ENCODE measurements at places on chromosomes 12 and 14.

GRCh38 chr14:92938235-92938875, 15.4 kb downstream of the CHGA start:
- no peak for DNase-seq

DNA sequence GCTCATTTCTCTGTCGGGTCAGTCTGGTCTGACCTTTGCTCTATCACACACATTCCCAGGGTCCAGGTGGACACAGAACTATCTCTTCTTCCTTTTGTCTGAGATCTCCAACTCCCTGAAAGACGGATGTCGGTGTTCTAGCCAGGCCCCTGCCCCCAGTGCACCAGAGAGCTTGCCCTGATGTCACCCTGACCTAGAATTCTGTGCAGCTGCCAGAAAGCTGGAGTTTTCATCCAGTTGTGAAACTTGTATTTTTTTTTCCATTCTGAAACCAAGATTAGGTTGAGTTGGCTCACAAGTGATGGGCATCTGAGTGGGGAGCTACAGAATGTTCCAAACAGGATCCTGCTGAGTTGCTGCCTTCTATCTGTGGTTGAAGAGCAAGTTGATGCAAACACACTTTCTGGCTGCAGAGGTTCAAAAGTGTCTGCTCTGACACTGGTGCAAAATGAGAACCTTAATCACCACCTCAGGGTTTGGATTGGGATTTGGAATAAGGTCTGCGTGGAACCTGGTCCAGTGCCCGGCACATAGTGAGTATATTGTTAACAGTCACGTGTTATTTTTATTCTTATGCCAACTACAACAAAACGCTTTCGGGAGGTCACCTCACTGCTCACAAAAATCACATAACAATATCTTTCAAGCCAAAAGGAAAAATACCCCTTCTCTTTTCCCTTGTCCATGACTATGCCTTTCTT, 211.5 kb downstream of the SLC15A4 start:
- no peak for DNase-seq

- DNase-seq: no peak
Observed at GRCh38 chr12:104190641-104191176, 24.9 kb upstream of the TXNRD1 start.

DNA sequence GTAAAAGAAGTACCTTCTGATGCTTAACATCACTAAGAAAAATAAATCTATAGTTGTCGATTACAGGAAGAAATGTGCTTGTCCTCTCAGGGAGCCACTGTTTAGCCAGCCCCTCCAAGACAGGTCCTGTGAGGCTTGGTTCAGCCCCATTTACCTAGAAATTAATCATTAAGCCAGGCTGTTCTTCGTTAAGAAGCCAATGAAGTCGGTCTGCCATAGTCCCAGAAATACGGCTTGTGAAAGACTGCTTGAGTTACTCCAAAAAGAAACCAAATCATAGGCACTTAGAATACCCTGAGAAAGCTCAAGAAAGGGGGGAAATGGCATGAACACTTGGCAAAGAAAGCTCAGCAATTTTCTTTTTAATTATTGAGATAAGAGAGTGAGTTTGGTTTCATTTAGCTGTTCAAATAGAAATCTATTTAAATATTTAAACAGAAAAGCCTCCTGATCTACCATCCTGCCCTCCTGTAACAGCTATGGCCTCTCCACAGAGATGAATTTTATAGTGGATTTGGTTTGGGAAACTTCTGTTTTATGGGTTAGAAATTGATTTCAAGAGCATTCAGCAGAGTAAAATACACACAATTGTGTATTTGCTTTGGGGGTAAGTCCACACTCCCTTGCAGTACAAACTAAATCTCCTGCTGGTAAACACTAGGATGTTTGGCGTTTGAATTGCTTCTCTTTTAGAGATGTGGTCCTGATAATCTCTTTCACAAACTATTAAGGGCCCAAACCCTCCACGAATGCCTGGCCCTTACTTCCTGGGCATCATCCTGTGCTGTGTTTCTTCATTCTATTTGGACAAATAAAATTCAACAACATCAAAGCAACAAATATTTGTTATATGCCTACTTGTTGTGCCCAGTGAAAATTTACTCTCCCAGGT, 234.4 kb downstream of the SEC23A start:
- no peak for DNase-seq

GRCh38 chr12:30622509-30622908, 73.2 kb downstream of the IPO8 start:
- DNase-seq: no peak

DNA sequence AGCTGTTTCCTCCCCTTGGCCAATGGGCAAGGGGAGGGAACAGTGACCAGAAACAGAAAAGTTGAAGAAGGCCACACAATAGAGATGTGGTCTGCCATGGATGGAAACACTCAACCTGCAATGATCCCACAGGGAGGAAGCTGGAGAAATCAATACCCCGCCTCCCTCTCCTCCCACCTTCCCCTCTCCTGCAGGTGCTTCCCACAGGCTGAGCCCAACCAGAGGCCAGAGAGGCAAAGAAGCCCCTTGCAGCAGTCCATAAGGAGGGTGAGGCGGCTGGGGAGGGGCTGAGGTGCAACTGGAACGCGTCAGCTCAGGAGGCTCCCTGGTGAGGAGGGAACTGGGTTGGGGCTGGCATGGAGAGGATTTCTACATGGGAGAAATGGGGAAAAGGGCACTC, 84.0 kb downstream of the RNF34 start:
- no peak for DNase-seq

DNA sequence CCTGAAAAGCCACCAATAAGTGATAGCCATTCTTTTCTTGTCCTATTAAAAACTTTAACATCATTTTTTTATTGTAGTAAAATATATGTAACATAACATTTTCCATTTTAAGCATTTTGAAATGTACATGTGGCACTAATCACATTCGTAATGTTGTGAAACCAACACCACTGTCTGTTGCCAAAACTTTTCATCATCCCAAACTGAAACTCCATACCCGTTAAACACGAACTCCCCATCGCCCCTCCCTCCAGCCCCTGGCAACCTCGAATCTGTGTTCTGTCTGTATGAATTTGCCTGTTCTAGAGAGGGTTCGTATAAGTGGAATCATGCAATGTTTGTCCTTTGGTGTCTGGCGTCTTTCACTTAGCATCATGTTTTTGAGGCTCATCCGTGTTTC, 75.9 kb downstream of the CCDC92 start:
- no peak for DNase-seq

DNA sequence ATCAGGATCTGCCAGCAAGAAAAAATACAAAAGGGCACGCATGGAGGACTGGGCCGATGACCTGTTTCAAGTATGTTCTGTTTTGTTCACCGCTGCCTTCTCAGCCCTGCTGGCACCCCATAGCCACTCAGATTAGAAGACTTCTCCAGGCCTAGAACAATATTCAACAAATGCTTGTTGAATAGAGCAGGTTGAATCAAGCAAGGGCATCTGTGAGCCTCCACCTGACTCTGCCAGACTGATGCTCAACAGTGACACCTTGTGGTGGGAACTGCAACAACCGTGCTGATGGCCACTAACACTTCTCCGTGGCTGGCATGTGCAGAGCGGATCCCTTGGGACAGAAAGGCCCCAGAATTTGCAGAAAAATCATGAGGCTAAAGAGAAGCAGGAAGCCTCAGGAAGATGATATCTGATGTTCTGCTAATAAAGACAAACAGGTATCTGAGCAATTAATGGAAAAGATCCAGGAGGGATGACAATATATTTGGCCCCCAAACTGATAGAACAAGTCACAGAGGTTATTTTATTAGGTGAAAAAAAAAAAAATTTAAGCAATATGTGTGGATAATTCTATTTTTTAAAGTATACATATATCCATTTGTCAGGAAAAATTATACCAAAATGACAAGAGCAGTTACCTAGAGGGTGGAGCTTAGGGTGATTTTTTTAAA, 114.3 kb downstream of the KSR2 start:
- peak; percentile 62 for DNase-seq

DNA sequence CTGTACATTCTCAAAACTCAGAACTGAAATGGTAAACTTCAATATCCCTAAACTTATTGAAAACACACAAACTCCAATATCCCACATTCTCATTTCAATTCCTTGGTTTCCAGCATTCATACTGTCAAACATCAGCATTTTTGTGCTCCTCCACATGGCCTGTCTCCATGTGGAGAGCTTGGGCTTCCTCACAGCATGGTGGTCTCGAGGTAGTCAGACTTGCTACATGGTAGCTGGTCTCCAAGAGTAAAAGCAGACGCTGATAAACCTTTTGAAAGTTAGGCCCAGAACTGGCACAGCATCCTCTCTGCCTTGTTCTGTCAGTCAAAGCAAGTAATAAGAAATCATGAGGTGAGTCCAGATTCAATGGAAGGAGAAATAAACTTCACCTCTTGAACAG, 70.5 kb downstream of the VCPKMT start:
- no peak for DNase-seq

- no peak for DNase-seq
Observed at GRCh38 chr14:104290058-104290667, 151.8 kb downstream of the KIF26A start.

- DNase-seq: peak; percentile 76
Observed at GRCh38 chr12:98399532-98399931, 115.9 kb upstream of the TMPO start.

GRCh38 chr12:54452628-54453027, 20.8 kb downstream of the GTSF1 start:
- no peak for DNase-seq

GRCh38 chr12:45536284-45536683, 193.2 kb upstream of the ARID2 start:
- no peak for DNase-seq

- DNase-seq: no peak
Observed at GRCh38 chr12:14854586-14855183, 11.4 kb upstream of the ART4 start.

DNA sequence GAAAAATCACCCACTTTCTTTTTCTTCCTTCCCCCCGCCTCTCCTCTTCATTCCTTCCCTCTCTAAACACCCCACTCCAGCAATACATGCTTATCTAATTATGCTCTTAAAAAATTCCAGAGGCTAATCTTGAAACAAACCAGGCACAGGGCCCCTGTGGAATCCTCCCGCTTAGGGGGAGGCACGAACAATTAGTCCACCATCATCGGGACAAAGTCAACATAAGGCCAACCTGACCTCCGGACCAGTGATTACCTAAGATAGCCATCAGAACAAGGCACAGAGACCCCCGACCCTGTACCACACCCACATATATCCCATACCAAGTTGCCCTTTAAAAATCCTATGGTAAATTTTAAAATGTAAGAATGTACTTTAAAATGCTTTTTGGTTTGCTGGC, 47.1 kb downstream of the KIF21A start:
- no peak for DNase-seq

GRCh38 chr14:93967637-93968250, 8.6 kb downstream of the ASB2 start:
- DNase-seq: no peak

GRCh38 chr14:87349921-87350320, 643.1 kb downstream of the GALC start:
- no peak for DNase-seq

GRCh38 chr12:108803428-108804105, 53.8 kb downstream of the SSH1 start:
- DNase-seq: peak; percentile 81

DNA sequence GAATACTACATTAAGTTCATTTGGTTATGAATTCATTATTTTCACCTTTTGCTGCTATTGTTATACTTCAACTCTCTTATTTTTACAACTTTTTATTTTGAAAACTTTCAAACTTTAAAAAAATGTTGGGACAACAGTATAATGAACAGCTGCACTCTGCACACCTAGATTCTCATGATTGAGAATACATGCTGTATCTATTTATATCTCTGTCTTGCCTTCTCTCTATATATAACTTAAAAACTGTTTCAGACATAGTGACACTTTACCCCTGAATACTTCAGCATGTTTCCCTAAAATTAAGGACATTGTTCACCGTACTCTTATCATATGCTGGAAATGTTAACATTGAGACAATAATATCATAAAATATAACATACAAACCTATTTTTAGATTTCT, 237.1 kb downstream of the GPHN start:
- no peak for DNase-seq

GRCh38 chr14:65057695-65058094, 44.6 kb downstream of the MAX start:
- DNase-seq: no peak

DNA sequence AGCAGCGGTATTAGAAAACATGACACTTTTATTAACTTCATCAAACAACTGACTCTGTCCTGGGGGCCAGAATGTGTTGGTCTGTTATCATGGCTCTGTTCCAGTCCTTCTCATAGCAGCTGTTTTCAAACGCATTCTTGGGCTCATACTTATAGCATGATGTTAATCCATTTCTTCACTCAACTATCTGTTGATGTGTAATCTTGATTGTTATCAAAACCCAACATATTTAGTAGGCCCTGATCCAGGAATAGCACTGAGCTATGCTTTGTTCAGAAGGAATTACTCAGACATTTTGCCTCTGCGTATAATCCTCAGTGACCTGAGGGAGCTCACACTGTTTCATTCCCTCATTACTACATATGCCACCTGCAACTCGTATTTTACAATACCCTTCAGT, 315.9 kb downstream of the BMP4 start:
- DNase-seq: no peak

GRCh38 chr12:59185295-59185694, 265.0 kb upstream of the LRIG3 start:
- DNase-seq: no peak

DNA sequence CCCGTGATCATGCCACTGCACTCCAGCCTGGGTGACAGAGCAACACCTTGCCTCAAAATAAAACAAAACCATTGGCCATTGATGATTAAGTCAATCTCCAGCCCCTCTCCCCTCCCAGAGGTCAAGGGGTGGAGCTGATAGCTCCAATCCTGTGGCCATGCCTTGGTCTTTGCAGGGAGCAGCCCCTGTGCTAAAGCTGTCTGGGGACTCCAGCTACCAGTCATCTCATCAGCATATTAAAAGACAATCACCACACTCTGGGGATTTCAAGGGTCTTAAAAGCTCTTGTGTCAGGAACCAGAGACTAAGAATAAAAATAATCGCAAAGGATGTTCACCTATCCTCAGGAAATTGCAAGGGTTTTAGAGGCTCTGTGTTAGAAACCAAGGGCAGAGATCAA, 30.6 kb downstream of the HCAR2 start:
- no peak for DNase-seq

DNA sequence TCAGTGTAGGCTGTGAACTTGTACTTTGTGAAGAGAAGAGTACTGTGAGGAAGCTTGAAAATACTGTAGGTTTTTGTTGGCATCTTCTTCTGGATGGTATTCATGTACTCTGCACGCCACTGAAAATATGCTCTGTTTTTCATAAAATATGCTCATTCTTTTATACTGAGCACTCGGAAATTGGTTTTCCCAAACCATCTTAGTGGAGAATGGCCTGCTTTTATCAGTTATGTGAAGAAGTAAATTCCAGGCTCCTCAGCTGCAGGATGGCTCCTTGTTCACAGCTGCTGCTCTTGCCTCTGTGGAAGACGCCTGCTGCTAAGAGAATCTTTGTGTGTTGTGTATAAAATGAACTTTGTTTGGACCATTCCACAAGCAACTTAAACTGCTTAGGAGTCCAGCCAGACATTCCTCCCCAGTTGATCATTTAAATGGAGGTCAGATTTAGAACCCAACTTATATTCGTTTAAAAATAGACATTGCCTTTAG, 443.5 kb upstream of the RGS6 start:
- DNase-seq: no peak

Data from activated CD8-positive, alpha-beta T cell treated with anti-CD3 and anti-CD28 coated beads, Interleukin-2, amount 10 ng/mL, durations not matched to agents 7 days and 5 days (primary cell).